SJCRH30 (cell line): ENCODE measurements at places on chromosomes 4 and X. TPM values are rescaled to one million over a fixed set of nuclear protein-coding genes. Genes with fewer than 3 reads are reported as not detected.

DNA sequence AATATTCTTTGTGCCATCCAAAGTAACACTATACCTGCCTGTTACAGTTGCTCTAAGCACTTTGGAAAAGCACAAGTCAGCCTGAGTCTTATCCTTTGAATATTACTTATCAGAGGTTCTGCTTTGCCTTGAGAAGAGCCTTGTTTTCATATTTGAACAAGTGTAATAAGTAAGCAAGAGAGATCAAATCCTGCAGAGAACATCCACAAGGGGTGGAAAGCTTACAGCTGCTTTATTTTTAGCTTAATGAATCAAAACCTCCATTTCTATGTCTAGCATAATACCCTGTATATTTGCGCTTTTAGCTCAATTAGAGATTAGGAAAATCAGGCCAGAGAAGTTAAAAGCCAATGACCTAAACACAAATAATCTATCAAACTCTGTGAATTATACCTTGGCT is 139.8 kb downstream of the CDS1 start:
- H3K4me3 ChIP-seq, result no peak overlapping the region
- H3K27ac ChIP-seq, result no peak overlapping the region
- H3K36me3 ChIP-seq, result peaks cover 82% of the 10 kb centered on the region
- H3K4me1 ChIP-seq, result no peaks in the 10 kb centered on the region
- no peaks in the 10 kb centered on the region for H3K27me3 ChIP-seq
- no peak for DNase-seq

DNA sequence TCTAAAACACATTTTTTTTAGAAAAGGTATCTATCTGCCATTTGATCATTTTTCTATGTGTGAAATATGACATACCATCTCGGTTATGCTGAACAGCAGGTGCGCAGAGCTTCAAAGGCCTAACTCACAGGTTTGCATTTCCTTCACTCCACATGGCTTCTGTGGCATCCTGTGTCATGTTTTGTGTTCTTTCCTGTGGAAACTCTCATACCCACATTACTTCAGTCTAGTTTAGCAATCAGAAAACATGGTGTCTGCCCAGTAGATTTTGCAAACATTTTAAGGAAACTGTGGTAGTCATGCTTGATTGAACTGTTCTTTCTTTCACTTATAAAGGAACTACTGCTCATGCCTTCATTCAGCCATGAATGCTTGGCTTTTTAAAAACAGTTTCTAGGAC is 11.3 kb upstream of the ARAP2 start:
- H3K36me3 ChIP-seq, result no peaks in the 10 kb centered on the region
- H3K27ac ChIP-seq, result no peak overlapping the region
- H3K4me3 ChIP-seq, result no peak overlapping the region
- no peaks in the 10 kb centered on the region for H3K27me3 ChIP-seq
- DNase-seq, result no peak
- H3K4me1 ChIP-seq, result no peaks in the 10 kb centered on the region

DNA sequence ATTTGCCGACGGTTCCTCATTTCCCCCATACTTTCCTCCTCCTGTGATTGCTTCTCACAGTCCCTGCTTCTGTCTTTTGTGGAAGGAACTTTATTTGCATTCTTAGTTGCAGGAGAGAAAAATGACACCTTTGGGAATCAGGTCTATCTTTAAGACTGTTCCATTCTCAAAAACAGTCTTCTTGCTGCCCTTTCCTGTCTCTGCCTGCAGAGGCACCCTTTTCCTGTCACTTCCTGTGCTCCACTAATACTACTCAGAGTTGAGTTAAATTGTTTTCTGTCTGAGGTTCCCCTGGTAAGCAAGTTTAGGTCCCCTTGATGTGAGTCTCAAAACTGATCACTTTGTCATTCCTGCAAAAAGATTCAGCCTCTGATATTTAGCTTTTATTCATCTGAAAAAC is 208.8 kb upstream of the CLNK start:
- no peak for DNase-seq
- no peaks in the 10 kb centered on the region for H3K27me3 ChIP-seq
- H3K4me3 ChIP-seq, result no peak overlapping the region
- H3K4me1 ChIP-seq, result no peaks in the 10 kb centered on the region
- no peak overlapping the region for H3K27ac ChIP-seq

- peaks cover 54% of the 10 kb centered on the region for H3K27me3 ChIP-seq
- H3K27ac ChIP-seq, result no peak overlapping the region
- DNase-seq, result no peak
- H3K36me3 ChIP-seq, result no peaks in the 10 kb centered on the region
- no peak overlapping the region for H3K4me3 ChIP-seq
Observed at GRCh38 chr4:6445403-6446129, 26.8 kb downstream of the PPP2R2C start.

DNA sequence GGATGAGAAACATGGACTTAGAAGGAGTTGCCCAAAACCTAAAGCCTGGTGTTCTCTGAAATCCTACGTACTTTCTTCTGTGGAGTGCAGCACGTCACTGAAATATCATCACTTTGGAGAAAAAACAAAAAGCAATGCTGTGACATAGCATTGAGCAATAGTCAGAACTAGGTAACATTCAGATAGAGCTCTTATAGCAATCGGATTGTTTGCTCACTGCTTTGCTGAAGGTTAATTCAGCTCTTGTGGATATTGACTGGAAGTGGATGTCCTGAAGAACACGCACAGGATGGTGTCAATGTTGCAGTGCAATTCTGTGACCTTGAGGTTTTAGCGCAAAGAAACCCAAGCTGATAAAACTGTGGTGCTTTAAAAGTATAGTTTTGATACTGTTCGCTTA is 114.2 kb upstream of the GRXCR1 start:
- H3K36me3 ChIP-seq, result no peaks in the 10 kb centered on the region
- no peaks in the 10 kb centered on the region for H3K4me1 ChIP-seq
- H3K4me3 ChIP-seq, result no peak overlapping the region

Gene SLC25A53
- 3.1 and 4.2 TPM in 2 replicates for total RNA-seq

Gene SSX4
- total RNA-seq, result not detected in 2 replicates
